ENCODE measurements at places on chromosomes 12 and 14.

DNA sequence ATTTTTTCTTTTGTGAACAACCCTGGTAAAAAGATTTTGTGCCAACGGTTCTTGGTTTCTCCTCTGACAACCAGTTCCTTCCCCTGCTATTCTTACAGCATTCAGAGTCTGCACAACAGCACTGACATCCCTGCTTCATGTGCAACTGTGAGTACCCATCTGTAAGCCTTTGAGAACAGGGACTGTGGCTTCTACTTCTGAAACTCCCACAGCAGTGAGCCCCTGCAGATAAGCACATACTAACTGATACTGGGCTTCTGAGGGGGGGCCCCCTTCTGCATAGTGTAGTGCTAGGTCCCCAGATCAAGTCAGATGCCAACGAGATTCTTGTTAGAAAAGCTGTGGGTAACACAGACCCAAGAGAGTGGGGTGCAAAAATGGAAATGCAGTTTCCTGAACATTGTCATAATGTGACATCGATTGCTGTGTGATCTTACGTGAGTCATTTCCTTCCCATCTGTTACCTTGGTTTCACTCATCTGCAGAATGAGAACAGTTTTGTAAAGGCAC is 11.1 kb upstream of the NINJ2 start:
- peak; percentile 74 for DNase-seq

- no peak for DNase-seq
Observed at GRCh38 chr12:116138781-116139180, 138.7 kb downstream of the MED13L start.

DNA sequence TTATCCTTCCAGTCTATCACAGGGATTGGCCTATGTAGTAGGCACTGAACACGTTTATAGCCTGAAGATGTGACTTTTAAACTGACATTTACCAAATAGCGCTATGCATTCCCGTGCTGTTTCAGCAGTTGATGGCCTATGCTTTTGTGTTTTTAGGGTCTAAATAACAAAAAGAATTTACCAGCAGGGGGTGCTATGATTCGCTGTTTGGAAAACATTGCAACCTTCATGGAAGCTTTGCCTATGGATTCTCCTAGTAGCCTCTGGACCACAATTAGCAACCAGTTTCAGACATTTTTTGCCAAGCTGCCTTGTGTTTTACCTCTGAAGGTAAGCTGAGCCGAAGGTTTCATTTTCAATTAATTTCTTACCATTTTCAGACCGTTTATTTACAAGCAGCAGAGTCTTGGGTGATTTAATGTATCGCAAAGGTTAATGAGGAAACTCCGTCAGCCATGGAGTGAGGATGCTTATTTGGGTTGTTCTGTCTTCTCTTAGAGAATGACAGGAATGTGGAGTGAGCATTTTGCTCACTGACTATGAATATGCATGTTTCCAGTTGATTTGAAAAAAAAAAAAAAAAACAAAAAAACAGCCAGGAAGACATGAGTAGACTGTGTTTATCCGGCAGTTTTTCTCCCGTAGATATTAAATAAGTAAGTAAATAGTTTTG is 133.1 kb downstream of the PRIMA1 start:
- DNase-seq, result no peak

DNA sequence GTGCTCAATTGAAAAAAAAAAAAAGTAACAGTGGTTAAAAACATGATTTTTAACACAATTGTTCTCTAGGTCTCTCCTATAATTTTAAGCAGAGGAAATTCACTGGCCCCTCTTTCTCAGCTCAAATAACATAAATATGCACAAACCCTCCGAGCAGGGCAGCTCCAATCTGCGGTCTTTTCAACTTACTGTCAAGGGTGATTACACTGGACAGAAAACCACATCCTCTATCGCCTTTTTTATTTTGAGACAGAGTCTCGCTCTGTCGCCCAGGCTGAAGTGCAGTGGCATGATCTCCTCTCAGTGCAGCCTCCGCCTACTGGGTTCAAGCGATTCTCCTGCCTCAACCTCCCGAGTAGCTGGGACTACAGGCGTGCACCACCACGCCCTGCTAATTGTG is 16.5 kb upstream of the GABARAPL1 start:
- peak; percentile 17 for DNase-seq

DNA sequence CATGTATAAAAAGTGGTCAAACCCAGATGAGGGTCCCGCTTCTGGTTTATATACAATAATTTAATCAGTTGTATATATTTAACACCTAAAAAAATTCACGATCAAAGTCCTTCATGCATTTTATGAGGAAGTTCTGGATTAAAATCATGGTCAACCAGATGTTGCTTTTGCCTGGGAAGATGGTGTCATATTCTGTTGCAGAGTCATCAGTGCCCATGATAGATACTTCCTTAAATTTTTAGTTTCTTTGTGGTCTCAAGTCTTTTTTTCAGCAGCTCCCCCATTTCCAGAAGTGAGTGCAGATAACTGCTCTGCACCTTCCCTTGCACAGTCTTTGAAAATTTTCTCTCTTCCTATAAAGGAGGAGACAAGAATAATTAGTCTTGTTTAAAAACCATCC is 16.1 kb downstream of the ERP29 start:
- no peak for DNase-seq

- no peak for DNase-seq
Observed at GRCh38 chr12:15329891-15330290, 7.6 kb downstream of the PTPRO start.

GRCh38 chr12:117774941-117775775 is 193.6 kb downstream of the KSR2 start:
- no peak for DNase-seq

- peak; percentile 82 for DNase-seq
Observed at GRCh38 chr12:52327052-52327829, 6.0 kb upstream of the KRT83 start.

DNA sequence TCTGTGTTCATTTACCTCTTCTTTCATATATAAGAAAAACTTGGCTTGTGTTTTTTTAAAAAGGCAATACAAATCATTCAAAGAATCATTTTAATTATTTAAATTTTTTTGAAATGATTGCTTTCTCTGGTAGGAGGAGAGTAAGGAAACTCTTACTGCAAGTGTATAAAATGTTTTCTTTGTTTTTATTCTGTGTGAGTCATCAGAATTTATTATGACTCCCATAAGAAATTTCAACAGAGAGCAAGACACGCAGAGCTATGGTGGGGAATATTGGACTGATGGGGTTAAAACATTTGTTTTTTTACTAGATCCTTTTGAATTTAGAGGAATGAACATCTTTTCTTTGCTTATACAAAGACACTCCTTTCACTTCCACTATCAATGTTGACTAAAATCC is 119.1 kb upstream of the ATXN7L3B start:
- DNase-seq, result no peak

DNA sequence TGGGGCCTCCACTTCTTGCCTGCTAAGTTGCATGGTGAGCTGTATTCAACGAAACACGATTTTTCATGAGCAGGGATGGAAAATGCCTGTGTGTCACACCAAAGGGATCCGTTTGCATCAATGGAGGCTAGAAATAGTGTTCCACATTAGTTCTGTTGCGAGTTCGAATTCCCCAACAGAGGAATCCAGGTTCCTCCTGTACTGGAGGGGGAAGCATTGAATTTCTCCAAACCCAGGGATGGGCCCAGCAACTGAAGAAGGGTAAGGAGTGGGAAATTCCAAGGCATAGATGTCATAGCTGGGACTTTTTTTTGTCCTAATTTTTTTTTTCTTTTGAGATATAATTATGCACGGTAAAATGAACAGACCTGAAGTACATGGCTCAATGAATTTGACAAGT is 336.2 kb downstream of the DPF3 start:
- DNase-seq, result no peak
